ENCODE measurements at places on chromosomes 12 and 14. TPM values are rescaled to one million over a fixed set of nuclear protein-coding genes. Genes with fewer than 3 reads are reported as not detected.

- H3K27ac ChIP-seq: no peak overlapping the region
- H3K36me3 ChIP-seq: no peaks in the 10 kb centered on the region
- H3K4me1 ChIP-seq: no peaks in the 10 kb centered on the region
- no peak for DNase-seq
- no peaks in the 10 kb centered on the region for H3K27me3 ChIP-seq
- H3K4me3 ChIP-seq: no peak overlapping the region
Observed at GRCh38 chr14:86543521-86543920, 1013.6 kb downstream of the FLRT2 start.

Gene MYF5
- total RNA-seq: not detected

GRCh38 chr14:64764641-64765520, 60.7 kb downstream of the PLEKHG3 start:
- H3K4me3 ChIP-seq: peak overlapping the region; percentile 36
- H3K27ac ChIP-seq: no peak overlapping the region
- DNase-seq: peak; percentile 69
- peaks cover 21% of the 10 kb centered on the region for H3K4me1 ChIP-seq
- H3K36me3 ChIP-seq: no peaks in the 10 kb centered on the region

DNA sequence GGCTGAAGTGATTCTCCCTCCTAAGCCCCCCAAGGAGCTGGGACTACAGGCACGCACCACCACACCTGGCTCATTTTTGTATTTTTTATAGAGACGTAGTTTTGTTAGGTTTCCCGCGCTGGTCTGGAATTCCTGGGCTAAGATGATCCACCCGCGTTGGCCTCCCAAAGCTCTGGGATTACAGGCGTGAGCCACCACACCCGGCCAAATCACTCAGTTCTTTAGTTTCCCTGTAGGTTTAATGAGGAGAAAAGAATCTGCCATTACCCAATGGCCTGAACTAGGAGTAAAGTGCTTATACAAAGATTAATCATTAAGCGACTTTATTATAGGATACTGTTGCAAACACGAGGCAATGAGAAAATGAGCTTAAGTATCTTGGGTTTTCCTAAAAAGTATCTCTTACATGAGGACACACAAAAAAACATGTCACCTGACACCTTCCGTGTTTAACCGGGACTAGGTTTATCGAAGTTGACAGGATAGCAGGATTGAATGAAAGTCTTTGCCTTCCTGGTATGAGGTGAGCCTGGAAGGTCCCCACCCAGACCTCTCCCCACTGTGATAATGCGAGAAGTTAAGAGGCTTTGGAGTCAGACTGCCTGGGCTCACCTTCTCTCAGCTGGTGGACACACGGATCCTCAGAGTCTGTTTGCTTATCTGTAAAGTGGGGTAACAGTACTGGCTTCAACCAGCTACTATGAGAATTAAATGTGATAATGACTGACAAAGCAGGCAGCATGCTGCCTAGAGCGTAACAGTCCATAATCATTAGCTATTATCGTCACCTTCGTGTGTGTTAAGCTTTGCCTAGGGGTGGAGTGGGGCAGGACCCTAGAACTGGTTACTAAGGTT, 133.5 kb upstream of the KRAS start:
- H3K27ac ChIP-seq: peak overlapping the region; percentile 99
- H3K27me3 ChIP-seq: no peaks in the 10 kb centered on the region
- H3K4me3 ChIP-seq: peak overlapping the region; percentile 96
- peaks cover 4% of the 10 kb centered on the region for H3K4me1 ChIP-seq
- no peaks in the 10 kb centered on the region for H3K36me3 ChIP-seq

Gene DLST
- 95.3 TPM for total RNA-seq
